Activated T-helper 1 cell treated with anti-CD3 and anti-CD28 coated beads, Interleukin-2, amount 50 U/mL, for 16 hours (primary cell): ENCODE measurements at places on chromosomes 2 and 18.

DNA sequence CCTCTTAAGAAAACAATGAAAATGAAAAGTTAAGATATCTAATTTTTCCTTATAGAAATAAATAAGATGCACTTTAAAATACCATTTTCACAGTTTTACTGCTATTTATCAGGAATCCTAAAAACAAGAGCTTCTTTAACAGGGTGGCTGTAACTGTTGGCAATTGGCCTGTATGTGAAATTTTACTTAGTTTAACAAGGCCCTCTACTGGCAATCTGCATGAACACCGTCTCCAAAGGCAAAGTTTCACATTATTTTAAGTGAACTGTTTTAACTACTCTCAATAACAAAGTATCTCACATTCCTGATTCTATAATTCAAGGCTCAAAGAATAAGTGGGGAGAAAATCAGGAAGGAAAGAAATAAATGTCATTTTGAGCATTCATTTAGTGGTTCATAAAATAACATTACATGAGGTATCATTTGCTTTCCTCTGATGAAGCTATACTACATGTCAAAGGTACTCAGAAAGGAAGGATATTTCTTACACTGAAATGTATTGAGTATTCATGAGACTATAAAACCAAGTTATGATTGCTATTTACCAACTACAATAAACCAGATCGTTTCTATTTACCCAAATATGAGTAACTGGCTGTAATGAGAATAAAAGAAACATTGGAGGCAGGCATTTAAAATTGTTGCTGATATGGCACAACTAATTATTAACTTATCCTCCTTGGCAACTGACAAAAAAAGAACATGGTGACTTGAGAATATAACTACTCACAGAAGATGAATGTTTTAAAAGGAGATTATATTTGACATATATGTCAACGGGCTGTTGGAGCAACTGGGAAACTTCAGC is 7.0 kb downstream of the NCKAP5 start:
- no peak for DNase-seq

GRCh38 chr18:47081578-47081977 is 46.2 kb upstream of the ELOA2 start:
- no peak for DNase-seq

GRCh38 chr2:11899264-11899818 is 152.9 kb downstream of the LPIN1 start:
- no peak for DNase-seq

- DNase-seq = no peak
Measured at GRCh38 chr2:30104307-30104706, 42.5 kb upstream of the YPEL5 start.

DNA sequence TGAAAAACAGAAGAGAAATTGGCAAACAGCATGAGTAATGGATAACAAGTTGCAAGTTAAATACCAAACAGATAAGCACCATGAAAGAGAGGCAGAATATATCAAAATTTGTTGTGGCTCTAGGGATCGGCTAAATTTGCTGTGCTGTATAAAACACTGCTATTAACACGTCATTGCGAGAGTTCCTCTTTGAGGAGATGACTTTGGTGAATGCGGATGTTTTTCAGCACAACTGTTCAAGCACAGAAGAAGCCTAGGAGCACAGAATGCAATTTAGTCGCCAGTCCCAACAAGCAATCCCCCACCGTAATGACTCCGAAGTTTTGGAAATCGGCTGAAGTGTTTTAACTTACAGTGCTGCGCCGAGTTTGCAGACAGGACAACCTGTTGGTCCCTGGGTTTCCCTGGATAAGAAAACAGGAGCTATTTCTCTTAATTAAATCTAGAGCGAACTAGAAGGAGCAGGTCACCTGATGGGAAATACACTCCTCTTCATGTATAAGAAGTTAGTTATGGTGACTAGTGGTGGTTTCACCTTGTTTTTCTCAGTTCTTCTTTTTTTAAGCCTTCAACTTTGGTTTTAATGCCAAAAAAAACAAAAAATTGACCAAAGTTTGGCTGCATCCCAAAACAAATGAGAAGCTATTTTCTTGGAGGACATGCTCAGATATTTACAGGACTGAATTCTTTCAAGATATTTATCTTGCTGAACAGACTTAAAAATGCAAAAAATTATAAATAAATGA is 454.1 kb upstream of the SALL3 start:
- DNase-seq = no peak

GRCh38 chr2:109320195-109320922 is 191.4 kb downstream of the SH3RF3 start:
- no peak for DNase-seq

GRCh38 chr2:104375206-104375605 is 478.7 kb upstream of the POU3F3 start:
- no peak for DNase-seq

DNA sequence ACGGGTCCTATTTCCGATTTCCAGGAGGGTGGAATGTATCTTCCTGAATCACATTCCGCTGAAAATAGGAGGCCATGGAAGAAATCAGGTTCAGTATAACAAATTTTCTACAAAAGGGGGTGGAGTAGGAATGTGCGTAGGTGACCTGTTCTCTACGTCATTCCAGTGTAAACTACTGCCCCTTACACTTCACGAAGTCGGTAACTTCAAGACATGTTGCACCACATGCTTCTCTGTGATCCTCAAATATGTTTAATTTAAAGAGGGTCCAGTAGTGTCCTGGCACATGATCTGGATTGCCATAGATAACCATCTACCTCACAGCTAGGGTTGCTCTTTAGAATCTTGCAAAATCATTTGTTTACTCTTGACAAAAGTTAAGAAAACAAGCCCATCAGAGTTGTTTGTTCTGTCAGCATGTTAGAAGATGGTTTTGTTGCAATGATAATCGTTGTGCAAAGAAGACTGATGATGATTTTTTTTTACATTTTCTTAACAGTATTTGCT is 7.5 kb upstream of the CPS1 start:
- DNase-seq = no peak

- DNase-seq = no peak
Measured at GRCh38 chr2:38147333-38148121, 71.6 kb upstream of the CYP1B1 start.

DNA sequence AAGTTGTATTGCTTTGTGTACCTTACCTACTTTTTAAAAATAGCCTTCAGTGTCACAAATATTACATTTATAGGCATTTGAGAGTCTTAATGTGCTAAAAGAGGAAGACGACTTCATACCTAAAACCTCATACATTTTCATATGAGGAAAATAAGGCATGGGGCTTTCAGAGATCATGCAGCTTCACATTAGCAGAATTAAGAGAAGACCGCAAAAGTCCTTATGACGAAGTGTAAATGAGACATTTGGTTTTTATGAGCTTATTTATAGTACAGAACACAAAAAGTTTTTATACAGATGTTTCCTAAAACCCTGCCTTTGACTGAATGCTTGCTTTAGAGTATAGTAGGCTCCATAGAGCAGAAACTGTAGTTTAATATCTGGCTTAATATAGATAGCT is 10.1 kb upstream of the CCDC138 start:
- no peak for DNase-seq

DNA sequence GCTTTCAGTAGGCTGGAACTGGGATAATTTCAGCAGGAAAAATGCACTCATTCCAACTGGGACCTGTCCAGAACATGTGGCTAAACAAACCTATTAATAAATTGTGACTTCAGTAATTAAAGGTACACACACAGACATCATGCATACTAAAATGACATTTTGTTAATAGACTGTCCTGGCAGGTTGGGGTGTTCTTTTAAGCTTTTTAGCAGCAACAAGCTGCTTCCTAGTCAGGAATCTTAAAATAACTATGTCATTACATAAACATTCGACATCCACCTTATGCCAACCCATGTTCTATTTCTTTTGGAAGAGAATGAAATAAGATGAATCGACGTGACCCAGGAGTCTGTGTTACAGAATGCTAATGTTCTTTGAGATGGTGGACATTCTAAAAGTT is 435.7 kb downstream of the TXNL1 start:
- no peak for DNase-seq
